ENCODE measurements at places on chromosomes 5 and 9.

DNA sequence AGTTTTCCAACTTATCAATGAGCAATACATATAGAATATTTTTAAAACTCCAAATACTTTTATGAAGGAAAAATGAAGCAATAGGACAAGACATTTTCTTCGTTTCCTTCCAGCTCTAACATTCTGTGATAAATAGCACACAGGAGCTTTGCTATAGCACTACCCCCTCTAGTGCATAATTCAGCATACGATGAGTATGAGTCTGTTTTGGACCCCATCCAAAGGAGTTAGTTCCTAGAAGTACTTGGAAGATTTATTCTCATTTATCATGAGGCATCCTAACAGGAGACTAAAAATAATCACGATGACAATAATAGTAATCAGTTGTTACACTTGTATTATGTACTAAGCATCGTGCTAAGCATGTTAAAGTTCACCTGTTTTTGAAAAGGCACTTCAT, 1061.3 kb upstream of the DMAC1 start:
- DNase-seq, result no peak

DNA sequence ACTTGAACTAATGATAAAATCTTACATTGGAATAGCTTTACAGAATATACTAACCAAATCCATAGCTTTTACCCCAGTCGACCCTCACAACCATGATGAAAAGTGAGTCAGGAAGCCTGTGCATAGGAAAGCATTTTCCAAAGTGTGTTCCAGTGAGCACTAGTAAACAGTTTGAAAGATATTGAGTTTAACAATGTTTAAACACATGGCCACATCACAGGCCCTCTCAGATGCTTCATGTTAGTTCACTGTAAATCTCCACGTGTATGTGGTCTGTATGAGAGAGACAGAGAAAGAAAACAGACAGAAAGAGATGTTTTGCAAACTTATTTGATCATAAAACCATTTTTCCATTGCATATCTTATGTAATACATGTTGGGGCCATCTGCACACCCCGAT, 27.0 kb downstream of the PRUNE2 start:
- no peak for DNase-seq

DNA sequence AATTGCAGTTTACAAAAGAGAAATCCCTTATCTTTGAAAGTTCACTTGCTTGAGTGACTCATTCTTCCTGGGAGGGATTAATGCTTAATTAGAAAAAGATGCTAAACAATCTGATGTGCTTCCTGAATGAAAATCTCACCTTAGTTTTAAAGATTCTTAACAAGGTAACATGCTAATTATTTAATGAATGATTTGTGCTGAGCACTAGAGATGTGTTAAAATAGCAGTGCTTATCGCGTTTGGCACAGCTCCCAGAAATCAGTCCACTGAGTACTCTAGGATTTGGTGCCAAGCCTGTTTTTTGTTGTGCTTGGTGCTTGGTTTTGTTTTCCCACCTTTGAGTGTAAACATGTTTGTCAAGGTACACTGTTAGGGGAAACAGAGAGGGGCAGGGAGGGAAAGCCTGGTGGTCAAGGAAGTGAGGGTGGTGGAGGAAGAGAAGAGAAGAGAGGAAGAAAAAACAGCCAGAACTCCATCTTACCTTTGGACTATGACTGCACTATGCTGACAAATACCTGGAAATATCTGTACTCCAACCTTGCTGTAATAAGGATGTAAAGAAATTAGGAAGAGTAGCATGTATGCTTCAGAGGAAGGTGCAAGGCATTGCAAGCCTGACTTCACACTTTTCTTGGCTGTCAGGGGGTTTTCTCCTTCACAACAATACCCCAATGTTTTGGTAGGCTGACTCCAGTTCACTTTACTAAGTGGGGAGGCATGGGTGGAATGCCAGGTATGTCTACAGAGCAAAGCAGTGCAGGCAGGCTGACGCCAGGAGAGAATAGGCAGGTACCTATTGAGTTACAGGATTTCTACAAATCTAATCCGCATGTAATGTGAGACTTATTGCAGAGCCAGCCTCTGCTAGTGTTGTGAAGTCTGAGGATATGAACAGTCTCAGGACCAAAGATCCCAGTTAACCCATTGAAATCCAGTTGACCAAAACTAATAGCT, 157.2 kb upstream of the ISL1 start:
- no peak for DNase-seq

DNA sequence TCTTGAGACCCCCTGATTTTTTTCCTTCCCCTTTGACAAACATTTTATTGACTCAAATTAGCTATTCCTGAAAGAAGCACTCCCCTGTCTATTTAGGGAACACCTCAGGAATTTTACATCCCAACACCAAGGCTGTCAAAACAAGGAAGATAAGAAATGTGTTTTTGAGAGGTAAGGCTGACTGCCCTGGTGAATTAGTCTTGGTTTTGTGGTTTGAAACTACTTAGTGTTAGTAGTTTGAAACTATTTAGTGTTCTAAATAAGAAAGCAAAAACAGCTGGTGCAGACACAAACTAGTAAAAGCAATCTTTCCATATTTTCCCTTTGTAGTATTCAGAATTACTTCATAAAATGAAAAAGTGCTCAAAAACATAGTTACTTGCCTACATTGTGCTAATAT, 120.7 kb downstream of the PCSK1 start:
- DNase-seq, result no peak

DNA sequence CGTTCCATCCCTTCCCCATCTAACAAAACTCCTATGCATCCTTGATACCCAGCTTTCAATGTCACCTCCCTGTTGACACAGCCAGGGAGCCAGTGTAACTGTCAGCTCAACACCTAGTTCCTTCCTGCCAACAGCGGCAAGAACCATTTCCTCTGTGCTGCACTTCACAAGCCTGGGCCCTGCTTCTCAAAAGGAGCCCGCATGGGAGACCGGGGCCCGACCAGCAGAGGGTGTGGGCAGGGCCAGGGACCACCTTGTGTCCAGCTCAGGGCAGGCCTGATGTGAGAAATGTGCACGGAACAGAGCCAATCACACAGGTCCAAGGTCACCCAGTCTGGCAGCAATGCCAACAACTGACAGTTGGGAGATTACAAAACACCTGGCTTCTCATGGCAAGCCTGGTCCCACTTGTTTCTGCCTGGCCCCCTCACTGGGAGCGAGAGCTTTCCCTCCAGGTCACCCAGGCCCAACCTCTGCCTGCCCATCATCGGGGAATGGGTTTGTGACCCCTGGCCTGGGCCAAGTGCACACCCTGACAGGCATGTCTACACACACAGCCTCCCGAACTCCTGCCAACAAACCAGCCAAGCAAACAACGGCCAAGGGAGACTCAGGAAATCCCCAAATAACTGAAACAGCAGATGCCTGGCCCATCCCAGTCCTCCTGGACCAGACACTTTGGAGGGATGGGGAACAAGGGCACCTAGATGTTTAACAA, 3.1 kb downstream of the RNF44 start:
- peak; percentile 65 for DNase-seq

DNA sequence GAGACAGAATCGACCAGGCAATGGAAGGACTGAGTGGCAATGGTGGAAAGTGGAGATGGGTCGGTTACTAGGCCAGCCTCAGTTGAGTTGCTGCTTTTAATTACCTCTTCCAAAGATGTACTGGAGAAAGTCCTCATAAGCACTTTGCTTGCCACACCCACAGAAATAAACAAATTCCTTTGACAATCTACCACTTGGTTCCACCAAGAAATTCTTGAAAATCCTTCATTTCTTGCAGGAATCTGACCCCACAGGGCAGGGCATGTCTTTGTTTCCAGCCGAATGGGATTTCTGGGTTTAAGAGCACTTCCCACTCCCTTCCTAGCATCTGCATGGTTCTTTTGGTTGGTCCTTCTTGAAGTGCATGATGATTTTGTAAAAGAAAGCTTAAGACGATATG, 54.5 kb downstream of the ADAMTS12 start:
- no peak for DNase-seq

DNA sequence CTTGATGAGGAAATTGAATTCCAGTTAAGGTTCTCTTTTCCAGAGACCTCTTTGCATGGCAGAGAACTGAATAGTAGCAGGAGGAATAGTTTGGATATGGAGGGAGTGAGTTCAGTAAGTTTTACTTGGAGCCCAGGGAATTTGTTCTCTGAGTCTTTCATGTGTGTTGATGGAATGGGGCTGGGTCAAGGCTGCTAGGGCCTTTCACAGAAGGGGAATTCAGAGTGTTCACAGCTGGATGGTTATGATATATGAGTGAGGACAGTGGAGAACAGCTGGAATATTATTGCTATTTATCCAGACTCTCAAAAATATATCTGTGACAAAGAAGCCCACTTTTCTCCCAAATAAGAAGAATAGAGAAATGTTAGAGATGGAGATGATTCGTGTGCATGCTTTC, 372.8 kb downstream of the PLK2 start:
- no peak for DNase-seq

- DNase-seq, result no peak
Observed at GRCh38 chr5:138643040-138643791, 68.0 kb upstream of the HSPA9 start.

- DNase-seq, result peak; percentile 81
Observed at GRCh38 chr5:76404223-76405211, 1.4 kb downstream of the IQGAP2 start.

DNA sequence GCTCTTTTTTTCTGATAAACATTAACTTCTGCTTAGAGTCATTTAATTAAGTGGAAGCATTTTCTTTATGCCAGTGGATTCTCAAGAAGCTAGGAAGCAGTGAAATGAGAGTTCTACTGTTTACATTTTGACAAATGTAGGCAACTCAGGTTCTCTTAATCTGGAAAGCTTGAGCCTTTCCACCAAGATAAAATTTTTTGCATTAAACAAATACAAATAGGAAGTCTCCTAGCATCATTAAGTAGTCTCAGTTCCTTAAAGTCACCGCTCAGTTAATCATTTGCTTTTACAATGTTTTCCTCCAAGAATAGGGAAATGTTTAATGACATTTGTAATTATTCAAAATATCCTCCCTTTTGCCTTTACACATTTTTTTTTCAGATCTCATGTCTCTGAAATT, 290.4 kb upstream of the PDE4D start:
- DNase-seq, result no peak

DNA sequence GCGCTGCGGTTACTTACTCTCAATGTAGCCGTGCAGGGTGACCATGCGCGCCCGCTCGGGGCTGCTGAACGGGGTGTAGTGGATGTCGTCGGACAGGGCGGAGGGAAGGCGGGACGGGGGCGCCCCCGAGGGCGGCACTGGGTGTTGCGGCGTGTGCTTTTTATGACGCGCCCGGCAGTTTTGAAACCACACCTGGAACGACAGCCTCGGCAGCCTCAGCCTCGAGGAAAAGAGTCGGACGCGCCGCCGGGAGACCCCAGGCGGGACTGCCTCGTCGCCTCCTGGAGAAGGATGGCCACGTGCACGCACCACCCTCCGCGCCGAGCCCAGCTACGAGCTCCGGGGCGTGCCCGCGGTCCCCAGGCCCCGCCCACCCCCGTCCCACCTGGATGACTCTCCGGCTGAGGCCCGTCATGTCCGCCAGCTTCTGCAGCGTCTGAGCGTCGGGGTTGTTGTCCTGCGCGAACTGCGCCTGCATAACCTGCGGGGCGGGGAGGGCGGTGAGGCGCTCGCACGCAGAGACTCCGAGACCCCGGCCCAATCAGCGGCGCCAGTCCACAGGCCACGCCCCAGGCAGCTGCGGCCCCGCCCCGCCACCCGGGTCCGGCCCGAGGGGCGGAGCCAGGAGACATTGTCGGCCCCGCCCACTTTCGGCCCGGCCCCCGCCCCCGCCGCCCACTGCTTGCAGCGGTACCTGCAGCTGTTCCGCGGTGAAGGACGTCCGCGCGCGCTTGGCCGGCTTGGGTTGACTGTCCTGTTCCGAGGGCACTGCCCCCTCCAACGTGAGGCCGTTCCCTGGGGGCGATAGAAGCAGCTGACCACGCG, 15.0 kb downstream of the LHX6 start:
- peak; percentile 35 for DNase-seq

DNA sequence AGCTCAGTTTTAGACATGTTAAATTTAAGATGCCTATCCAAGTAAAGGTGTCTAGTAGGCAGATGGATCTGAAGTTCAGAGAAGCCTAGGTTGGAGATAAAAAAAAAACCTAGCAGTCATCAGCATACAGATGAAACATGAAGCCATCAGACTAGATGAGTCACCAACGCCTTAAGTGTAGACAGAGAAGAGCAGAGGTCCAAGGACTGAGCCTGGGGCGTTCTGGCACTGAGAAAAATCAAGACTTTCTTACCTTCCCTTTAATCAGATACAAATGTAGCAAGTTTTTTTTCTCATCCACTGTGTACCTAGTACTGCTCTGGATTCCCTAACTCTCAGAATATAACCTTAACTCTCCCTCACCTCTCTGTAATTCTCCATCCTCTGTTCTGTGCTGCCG, 97.3 kb downstream of the SIL1 start:
- no peak for DNase-seq

DNA sequence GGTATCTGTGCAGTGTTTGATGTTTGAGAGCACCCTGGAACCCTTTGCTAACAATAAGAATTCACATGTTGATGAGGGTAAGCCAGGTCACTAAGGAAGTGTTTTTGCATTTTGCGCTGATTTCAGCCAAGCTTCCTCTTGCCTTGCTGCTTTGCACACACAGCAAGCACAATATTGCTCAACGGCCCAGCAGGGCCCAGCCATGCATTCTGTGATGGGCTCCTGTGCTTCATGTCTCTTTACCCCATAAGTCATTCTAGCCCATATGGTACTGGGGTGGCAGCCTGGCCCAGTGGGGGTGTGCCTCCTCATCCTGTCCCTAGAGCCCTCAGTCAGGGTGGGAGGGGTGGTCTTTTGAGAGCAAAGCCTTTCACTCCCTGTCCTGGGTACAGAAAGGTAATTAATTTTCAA, 481.3 kb downstream of the GADD45G start:
- no peak for DNase-seq

GRCh38 chr5:65288657-65289056, 193.1 kb downstream of the ADAMTS6 start:
- no peak for DNase-seq

GRCh38 chr5:150303070-150303615, 438 bp upstream of the ARSI start:
- no peak for DNase-seq

DNA sequence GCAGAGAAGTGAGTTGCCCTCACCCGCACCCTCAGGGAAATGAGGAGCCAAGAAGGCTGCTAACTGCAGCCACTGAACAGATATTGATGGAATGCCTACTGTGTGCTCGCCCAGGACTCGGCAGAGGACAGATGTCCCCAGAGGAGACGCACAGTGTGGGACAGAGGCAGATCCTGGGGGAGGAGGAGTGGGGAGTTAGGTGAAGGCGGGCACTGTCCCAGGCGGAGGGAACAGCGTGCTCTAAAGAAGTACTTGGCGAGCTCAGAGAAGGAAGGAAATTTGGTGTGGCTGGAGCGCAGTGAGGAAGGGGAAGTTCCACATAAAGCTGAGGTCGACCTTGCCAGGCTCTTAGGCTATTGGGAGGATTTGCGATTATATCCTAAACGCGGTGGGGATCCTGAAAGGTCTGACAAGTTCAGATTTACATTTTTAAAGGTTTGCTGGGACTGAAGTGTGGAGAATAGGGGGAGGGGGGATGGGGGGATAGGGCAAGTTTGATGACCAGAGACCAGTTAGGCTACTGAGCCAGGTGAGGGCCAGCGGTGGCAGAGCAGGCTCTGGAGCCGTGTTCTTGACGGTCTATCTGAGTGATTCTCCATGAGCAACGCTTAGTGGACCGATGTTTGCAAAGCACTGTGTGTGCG, 23.6 kb upstream of the CERCAM start:
- DNase-seq, result no peak
